Heart left ventricle (tissue), 16 donors: ENCODE measurements at places on chromosomes 7 and 10. TPM values are rescaled to one million over a fixed set of nuclear protein-coding genes. Genes with fewer than 3 reads are reported as not detected.

DNA sequence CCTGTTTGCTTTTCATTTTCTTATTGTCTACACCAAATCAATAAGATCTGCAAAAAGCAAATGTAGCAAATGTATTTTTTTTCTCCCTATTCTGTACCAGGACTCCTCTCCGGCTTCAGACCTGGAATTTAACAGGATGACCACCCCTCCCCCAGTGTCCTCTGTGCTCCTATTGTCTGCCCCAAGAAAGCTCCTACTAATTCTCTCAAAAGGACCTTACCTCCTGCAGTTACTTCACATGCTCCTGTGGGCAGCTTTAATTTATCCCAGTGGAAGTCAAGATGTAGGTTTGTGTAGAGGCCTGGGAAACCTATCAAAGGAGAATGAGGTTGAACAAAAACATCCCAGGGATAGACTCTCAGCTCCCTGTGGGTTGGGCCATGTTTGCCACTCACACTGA is 31.3 kb downstream of the PLXNA4 start:
- H3K36me3 ChIP-seq = no peaks in the 10 kb centered on the region
- no peak for DNase-seq
- H3K27ac ChIP-seq = no peak overlapping the region

DNA sequence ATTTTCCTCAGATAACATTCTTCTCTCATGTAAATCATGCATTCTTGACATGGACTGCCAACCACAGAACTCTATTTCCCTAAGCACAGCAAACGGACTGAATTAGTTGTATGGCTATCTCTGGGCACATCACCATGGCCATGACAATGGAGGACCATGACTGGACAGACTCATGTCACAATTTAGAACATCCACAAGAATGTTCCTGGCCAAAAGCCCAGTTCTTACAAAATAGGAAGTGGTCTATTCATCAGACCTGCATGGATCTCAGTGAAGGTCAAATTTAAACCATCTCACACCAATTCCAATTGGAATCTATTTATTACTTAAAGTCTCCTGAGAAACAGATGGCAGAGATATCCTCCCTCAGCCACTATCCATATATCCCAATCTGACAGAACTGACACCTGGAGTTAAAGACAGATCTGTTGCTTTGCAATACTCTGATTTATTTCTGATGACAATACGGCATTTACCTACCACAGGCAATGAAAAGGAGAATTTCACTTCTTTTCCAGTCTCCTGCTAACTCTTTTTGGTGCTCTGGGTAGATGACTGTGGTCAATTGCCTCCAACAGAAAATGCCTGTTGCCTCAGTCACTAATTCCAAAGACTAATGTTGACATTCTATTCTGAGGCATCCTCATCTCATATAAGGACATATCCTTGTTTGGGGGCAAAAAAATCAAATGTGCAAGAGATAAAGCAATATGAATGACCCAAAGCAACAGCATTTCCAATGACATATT is 254.8 kb downstream of the HTR7 start:
- no peaks in the 10 kb centered on the region for H3K27me3 ChIP-seq
- no peaks in the 10 kb centered on the region for H3K4me1 ChIP-seq
- H3K27ac ChIP-seq = no peak overlapping the region
- H3K4me3 ChIP-seq = no peak overlapping the region
- no peak for DNase-seq
- no peaks in the 10 kb centered on the region for H3K36me3 ChIP-seq

- no peaks in the 10 kb centered on the region for H3K27me3 ChIP-seq
- H3K36me3 ChIP-seq = no peaks in the 10 kb centered on the region
- H3K27ac ChIP-seq = no peak overlapping the region
- peaks cover 57% of the 10 kb centered on the region for H3K4me1 ChIP-seq
- no peak for DNase-seq
These were observed 27.3 kb upstream of the MRC1 start for GRCh38 chr10:17781856-17782255.

- no peak overlapping the region for H3K4me3 ChIP-seq
- H3K27ac ChIP-seq = no peak overlapping the region
- DNase-seq = no peak
- H3K4me1 ChIP-seq = no peaks in the 10 kb centered on the region
- H3K27me3 ChIP-seq = no peaks in the 10 kb centered on the region
These were observed 512.2 kb downstream of the SORCS1 start for GRCh38 chr10:106652279-106652678.

- no peaks in the 10 kb centered on the region for H3K36me3 ChIP-seq
- DNase-seq = no peak
- H3K27ac ChIP-seq = no peak overlapping the region
- no peak overlapping the region for H3K4me3 ChIP-seq
- no peaks in the 10 kb centered on the region for H3K27me3 ChIP-seq
- H3K4me1 ChIP-seq = no peaks in the 10 kb centered on the region
These were observed 13.6 kb upstream of the PRKAG2 start for GRCh38 chr7:151890355-151891004.

DNA sequence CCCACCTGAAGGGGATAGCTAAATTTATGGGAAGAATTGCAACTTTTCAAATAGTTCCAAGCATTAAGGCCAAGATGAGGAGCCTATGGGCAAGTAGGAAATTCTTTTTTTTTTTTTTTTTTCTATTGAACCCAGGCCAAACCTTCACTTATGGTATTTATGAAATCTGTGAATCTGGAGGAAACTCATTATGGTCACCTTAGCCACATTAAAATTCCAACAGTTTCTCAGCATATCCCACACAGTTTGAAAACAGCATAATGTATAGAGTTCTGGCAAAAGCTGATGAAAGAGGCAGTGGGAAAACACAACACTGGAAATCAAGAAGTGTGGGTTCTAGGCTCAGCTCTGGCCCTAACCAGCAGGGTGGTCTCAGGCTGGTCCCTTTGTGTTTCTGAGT is 236.9 kb downstream of the PTEN start:
- H3K4me3 ChIP-seq = no peak overlapping the region
- H3K27ac ChIP-seq = no peak overlapping the region
- DNase-seq = no peak
- no peaks in the 10 kb centered on the region for H3K27me3 ChIP-seq
- H3K4me1 ChIP-seq = peaks cover 9% of the 10 kb centered on the region
- no peaks in the 10 kb centered on the region for H3K36me3 ChIP-seq

LHFPL3 gene
- total RNA-seq = not detected

NIPSNAP2 gene
- 410 TPM for total RNA-seq

LRRC61 gene
- 4.6 TPM for total RNA-seq

UCMA gene
- total RNA-seq = not detected
